Chondrocyte (in vitro differentiated cells): ENCODE measurements at places on chromosomes 7 and 10.

DNA sequence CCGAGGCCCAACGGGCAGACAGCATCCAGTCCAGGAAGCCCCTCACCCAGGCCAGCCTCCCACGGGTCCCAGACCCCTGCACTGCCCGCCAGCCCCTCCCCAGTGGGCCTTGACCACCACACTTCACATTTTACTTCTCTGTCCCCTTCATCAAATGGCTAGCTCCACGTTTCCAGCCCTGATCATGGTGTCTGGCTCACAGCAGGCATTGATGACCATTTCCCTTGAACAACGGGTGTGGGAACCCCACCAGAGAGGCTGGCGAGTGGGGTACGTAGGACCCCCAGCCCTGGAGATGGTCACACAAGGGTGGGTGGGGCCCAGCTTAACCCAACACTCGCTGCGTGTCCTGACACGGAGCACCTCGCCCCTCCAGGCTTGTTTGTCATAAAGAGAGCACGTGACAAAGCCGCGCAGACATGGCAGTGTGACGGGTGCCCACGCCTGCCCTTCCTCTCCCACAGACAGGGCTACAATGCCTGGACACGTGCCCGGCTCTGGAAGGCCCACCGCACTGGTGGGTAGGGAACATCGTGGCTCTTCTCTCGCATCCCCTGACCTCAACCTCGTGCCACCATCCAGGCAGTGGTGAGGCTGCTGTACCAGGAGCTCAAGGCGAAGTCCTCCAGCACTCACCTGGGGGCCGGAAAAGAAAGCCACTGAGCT, 267.7 kb downstream of the MAD1L1 start:
- peak; percentile 82 for DNase-seq

DNA sequence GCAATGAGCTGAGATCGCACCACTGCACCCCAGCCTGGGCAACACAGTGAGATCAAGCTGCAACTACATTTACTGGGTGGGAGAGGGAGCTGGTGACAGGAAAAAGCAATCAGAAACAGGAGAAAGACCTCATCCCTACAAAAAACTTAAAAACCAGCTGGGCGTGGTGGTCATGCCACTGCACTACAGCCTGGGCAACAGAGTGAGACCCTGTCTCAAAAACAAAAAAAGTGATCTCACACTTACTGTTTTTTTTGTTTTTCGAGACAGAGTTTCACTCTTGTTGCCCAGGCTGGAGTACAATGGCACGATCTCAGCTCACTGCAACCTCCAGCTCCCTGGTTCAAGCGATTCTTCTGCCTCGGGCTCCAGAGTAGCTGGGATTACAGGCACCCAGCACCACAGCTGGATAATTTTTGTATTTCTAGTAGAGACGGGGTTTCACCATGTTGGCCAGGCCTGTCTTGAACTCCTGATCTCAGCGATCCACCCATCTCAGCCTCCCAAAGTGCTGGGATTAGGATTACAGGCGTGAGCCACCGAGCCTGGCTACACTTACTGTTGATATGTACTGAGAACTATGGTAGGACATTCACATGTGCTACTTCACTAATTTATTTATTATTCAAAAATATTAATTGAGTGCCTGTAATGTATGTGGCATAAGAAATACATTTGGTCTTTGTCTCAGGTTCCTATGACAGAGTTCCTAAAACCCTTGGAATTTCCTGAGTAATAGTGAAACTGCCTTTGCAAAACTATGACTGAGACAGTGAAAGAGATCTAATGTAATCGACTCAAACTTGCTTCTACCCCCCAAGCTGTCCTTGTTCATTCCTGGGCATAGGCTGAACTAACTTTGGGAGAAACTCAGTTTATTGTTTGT, 27.7 kb upstream of the NRBF2 start:
- no peak for DNase-seq

DNA sequence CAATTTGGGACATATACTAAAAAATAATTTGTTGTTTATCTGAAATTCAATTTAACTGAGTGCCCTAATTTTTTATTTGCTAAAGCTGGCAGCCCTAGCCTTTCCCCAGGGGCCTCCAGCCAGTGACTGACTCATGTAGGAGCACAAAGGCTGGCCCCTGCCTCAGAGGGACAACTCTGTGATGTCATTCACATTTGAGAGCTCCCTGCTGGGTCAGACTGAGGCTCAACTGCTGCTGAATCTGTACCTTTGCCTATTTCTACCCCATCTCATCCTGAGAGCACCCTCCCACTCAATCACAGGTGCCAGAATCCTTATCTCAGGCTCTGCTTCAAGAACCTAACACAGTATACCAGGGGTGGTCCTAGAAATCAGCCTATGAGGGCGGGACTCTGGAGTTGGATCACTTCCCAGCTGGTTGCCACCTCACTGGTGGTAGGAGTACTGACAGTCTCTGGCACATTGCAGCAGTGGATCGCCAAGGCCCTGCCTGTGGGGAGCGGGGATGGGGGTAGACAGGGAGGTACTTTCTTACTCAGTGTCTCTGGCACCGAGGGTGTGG, 11.6 kb downstream of the GCK start:
- DNase-seq: no peak

GRCh38 chr7:155551785-155552611, 5.6 kb upstream of the CNPY1 start:
- DNase-seq: no peak

GRCh38 chr10:25824050-25824449, 110.0 kb upstream of the MYO3A start:
- no peak for DNase-seq

DNA sequence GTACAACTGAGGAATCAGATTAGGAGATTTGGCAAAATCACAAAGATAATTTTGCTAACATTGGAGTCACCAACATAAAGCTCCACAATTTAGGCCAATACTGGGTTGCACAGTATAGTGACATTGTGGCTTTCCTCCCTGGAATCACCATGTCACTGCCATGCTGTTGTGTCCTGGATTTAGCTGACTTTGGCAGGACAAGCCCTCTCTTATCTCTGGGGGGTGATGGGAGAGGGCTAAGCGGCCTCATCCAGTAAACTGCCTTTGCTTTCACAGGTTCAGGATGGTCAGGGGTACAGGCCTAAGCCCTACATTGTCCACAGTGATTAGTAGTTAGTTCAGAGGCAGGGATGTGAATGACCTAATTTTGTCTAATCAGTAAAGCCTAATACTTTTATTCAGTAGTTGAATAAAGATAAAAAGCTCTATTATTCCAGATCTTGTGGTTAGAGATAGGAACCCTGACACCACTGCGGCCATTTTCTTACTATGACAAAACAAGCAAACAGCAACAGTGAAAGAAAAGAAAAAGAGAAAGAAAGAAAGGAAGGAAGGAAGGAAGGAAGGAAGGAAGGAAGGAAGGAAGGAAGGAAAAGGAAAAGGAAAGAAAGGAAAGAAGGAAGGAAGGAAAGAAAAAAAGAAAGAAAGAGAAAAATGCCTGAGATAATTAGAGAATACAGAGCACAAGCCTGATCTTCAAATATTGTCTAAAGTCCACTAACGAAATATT, 140.1 kb downstream of the ETV1 start:
- no peak for DNase-seq

DNA sequence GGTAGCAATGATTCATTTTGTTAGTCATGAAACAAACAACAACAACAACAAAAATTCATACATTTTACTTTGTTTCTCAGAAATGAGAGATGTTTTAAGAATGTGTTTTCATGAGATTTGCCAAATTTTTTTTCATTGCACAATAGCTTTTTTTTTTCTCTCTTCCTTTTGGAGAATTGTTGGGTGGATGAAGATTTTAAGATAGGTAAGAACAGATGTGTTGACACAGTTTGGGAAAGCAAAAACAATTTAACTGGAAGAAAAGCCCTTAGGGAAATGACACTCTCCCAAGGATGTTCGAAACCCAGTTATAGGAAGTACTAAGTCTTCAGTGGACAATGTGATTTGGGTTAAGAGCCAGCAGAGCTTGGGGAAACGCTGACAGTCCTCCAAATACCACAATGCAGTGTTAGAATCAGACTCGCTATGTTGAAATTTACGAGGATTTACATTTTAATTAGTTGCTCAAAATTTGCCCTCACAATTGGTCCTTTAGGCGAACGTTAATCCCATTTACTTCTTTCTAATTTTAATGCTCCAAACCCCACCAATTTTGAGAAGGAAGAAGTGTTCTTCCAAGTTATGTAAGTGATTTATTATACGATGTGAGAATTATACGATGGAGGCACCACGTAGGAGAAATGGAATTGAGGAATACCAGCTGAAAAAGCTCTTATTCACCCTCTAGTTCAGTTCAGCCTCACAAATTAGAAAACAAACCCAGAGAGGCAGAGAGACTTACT, 61.2 kb downstream of the HHEX start:
- no peak for DNase-seq

DNA sequence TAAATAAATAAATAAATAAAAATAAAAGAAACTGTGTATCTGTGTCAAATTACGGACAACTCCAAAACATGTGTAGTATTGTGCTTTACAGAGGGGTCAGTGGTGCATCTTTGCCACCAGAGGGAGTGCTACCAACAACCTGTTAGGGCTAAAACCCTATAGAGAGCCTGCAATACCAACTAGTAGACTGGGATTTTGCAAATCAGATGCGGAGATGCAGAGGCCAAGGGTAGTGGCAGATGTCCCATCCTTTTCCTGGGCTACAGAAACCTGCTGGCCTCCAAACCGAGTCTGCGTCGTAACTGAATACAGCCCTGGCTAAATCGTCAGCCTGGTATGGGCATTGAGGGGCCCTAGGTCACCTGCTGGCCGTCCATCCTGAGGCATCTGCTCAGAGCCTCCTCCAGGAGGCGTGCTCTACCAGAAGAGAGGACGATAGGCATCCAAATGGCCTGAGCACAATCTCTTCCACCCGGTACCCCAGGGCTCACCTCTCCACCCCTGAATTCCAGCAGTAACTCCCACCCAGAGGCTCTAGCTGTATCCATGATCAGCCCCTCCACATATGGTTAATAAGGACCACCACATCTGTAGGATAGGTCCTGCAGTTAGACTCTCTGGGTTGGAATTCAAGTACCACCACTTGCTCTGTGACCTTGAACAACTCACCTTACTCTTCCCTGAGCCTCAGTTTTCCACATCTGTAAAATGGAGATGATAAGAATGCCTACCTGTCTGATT, 6.2 kb upstream of the RRP12 start:
- no peak for DNase-seq
